ENCODE measurements at places on chromosomes 2 and 18.

DNA sequence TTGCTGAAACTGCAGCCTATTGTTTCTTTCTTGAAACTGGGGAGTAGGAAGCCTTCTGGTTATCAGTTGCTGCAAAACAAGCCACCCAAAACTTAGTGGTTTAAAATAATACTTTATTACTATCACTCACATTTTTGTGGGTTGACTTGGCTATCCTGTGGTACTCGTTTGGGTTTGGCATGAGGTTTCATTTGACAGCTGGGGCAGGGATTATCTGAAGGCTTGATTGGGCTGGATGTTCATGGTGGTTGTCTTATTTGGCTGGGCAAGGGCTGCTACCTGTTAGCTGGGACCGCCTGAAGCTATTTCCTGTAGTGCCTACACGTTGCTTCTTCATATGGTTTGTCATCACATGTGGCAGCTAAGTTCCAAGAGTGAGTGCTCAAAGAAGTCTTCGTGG lies 122.3 kb downstream of the PLCL1 start:
- DNase-seq = no peak

DNA sequence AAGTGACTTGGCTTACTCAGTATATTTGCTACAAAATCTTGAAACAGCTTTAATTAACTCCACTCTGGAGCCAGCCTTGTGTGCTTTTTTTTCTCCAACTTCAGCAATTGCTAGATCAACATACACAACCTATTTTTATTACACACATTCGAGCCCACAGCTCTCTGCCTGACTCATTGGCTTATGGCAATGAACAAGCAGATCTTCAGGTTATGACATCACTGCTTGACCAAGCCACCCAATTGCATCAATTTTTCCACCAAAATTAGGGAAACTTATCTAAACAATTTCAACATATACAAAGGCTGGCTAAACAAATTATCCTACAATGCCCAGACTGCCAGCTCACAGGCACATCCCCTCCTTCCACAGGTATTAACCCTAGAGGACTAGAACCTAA lies 39.6 kb upstream of the PDK1 start:
- no peak for DNase-seq

DNA sequence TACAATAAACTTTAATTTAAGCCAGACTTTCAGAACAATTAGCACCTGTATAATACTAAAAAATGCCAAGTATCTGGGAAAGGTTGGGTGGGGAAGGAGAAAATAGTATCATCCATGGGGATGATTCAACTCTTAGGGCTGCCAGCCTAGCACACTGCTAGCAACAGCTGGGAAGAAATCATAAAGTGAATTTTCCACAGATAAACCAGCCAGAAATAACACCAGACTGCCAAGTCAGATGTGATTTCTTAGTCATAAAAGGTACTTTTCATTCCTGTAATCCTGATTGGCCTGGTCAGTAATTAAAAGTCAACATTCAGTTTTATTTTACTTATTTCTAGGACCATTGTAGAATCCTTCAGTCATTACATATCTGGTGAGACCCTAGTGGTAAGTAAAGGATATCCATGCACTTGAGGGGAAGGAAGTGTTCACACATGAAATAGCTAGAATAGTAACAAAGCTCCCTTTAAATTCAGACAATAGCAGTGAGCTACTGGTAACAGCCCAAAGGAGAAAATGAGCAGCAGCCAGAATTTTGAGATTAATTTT lies 59.4 kb downstream of the LIMS1 start:
- no peak for DNase-seq

GRCh38 chr18:78754311-78755043 lies 225.1 kb upstream of the SALL3 start:
- no peak for DNase-seq

GRCh38 chr2:171798156-171798820 lies 95.8 kb downstream of the SLC25A12 start:
- DNase-seq = no peak

GRCh38 chr2:150271952-150272802 lies 215.3 kb downstream of the RND3 start:
- no peak for DNase-seq

DNA sequence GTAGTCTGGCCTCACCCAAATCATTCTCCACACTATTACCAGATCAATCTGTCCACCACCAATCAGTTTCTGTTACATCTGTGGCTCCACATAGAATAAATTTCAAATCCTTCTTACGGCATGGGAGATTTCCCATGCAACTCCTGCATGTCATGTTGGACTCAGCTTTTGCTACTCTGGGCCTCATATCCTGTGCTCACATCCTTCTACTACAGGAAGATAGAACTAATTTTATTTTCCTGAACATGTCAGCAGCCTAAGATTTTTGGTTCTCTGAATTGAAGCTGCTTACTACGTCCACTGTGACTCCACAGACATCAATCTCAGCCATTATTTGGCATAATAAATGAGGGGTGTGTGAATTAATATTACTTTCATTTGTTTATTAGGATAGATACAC lies 181.1 kb downstream of the CCDC85A start:
- no peak for DNase-seq

- DNase-seq = no peak
Observed at GRCh38 chr18:45635893-45636509, 20.7 kb downstream of the SLC14A2 start.

DNA sequence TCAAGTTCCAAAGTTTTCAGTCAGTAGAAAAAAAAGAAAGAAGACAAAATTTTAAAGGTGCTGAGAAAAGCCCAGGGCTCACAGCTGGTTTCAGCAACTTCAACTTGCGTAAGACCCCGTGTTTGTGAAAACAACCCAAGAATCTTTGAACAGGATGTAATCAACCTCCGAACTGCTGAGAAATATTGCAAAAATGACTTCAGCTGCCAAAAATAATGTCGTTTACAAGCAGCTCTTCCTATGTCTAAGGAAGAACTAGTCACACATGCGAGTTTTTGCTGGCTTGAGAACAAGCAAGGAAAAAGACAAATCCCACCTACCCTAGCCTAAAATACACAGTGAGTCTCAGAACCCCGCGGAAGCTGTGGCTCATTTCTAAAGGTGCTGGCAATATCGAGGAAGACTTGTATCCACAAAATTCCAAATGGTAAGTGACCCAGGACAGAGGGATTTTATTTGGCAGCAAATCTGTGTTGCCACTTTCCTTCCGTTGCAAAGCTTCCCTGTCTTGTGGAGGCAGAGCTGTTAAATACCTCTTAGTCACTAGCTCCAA lies 59.8 kb upstream of the SLC8A1 start:
- DNase-seq = no peak

DNA sequence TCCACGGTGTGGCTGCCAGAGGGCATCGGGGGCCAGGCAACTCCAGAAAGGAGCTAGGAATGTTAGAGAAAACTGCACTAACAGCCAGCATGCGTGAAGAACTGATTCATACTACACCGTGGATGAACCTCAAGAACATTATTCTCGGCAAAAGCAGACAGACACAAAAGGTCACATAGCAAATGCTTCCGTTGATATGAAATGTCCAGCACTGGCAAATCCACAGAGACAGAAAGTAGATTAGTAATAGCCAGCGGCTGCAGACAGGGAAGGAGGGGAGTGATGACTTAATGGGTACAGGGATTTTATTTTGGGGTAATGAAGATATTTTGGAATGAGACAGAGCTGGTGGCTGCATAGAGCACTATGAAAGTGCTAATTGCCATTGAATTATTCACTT lies 37.4 kb downstream of the SCTR start:
- no peak for DNase-seq

- DNase-seq = no peak
Observed at GRCh38 chr2:161206471-161207032, 46.3 kb downstream of the TANK start.

DNA sequence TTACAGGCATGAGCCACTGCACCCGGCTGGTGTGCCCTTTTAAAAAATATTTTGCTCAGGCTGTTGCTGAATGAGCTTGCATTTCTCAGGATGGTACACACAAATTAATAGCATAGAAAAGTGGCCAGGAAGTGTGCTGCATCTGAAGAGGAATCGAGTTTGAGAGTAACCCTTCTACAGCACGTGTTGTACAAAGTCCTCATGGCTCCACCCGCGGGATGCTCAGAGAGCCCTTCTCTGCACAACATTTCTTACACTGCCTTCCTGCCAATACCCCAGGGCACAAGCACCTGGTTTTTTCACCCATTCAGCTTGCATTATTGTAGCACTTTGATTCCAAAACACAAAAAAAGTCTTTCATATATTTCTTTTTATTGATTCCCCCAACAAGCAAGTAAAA lies 90.1 kb upstream of the NEDD4L start:
- DNase-seq = no peak

DNA sequence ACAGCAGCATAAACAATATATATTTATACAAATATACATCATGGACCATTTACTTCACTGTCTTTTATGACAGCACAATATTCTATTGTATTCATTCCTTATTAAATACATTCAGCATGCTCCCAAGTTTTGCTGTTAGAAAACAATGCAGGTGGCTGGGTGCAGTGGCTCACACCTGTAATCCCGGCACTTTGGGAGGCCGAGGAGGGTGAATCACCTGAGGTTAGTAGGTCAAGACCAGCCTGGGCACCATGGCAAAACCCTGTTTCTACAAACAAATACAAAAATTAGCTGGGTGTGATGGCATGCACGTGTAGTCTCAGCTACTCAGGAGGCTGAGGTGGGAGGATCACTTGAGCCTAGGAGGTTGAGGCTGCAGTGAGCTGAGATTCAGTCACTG lies 39.0 kb downstream of the NPC1 start:
- DNase-seq = no peak

GRCh38 chr2:168024459-168024858 lies 222.9 kb downstream of the STK39 start:
- no peak for DNase-seq

- DNase-seq = no peak
Observed at GRCh38 chr18:11279461-11279860, 130.1 kb upstream of the PIEZO2 start.

DNA sequence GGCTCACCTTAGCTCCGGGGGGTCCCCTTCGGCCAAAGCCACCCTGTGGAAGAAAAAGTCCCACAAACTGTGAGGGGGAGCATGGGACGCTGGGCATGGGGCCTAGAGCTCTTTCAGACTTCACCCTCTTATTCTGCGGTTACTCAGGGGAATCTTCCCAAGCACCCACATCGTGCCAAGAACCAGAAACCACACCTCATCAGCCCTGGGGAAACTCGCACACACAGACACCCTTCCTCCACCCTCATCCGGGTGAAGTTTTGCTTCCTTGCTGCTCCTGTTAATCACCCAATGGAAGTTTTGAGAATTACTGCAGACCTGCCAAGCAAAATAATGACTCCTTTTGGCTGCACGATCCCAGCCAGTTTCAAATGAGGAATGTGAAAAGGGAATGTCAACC lies 59.1 kb downstream of the COL6A3 start:
- DNase-seq = no peak

DNA sequence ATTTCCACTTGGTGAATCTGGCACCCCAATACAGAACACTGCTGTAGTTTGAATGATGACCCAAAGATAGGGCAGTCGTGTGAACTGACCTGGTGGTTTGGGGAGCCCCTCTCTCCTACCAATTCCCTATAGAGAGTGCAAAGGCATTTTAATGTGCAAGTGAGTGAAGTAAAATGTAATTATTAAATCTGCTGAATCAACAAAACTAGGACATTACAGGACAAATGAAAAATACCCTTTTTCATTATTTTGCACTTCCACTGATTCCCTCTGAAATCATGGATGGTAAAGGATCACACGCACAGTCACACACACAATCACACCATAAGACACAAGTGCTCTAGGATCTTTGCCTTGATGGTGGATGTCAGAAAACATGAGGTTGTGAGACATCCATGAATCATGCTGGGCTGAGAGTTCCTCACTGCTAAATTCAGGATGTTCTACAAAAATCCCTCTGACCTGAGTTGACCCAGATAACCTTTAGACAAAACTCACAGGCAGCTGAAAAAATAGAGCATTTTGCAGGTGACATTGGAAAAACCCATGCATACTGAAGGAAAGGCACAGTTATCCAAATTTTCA lies 197.4 kb downstream of the FBXO15 start:
- no peak for DNase-seq

DNA sequence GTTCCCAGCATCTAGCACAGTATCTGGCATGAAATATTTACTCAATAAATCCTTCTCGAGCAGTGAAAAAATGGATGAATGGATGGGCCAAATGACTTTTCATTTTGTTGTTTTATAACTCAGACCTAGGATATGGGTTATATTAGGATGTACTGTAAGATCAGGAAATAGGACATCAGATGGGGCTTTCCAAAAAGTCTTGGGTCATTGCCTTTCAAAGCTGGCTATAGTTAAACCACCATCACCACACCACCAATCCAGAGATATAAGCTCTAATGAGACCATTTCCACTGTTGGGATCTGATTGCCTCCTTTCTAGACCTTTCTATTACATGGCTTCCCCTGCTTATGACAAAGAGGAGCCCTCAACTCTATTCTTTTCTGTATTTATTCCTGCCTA lies 525.0 kb upstream of the TCF4 start:
- DNase-seq = no peak

DNA sequence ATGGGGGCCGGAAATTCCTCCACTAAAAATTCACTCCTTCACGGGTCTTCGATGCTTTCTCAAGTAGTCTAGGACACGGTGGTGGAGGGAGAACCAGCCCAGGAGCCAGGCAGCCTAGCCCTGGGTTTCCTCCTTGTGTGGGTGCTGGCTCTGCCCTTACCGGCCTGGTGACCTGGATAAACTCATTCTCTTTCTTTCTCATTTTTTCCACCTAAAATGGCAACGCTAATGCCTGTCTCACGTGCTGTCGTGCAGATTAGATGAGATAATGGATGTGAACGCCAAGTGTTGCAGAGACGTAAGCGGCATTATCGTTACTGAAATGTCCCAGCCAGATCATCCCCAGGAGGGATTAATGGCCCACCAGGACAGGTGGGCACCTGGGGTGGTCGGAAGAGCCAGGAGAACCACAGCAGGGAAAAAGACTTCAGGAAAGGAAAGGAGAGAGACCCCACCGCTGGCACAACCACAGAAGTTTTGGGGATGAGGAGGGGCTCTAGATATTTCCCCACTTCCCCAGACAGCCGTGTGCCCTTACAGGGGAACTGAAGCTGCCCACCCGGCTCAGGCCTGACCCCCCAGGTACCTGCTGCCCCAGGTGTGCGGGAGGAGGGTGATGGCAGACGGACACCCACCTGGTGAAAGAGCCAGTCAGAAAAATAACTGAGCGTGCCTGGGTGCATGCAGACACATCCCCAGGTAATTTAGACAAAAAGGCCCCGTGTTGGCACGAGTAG lies 100.8 kb upstream of the ASAP2 start:
- no peak for DNase-seq

GRCh38 chr2:37350034-37350433 lies 5.6 kb downstream of the QPCT start:
- DNase-seq = no peak

- no peak for DNase-seq
Observed at GRCh38 chr18:63454497-63454896, 22.3 kb upstream of the SERPINB5 start.

- DNase-seq = no peak
Observed at GRCh38 chr2:25380023-25380422, 38.3 kb upstream of the DNMT3A start.

- no peak for DNase-seq
Observed at GRCh38 chr2:42964439-42965083, 172.2 kb upstream of the HAAO start.

GRCh38 chr2:182810087-182810486 lies 56.4 kb downstream of the FRZB start:
- no peak for DNase-seq
